ENCODE measurements at places on chromosomes 7 and 10.

GRCh38 chr7:70076325-70076724 lies 478.1 kb downstream of the AUTS2 start:
- no peak for DNase-seq

DNA sequence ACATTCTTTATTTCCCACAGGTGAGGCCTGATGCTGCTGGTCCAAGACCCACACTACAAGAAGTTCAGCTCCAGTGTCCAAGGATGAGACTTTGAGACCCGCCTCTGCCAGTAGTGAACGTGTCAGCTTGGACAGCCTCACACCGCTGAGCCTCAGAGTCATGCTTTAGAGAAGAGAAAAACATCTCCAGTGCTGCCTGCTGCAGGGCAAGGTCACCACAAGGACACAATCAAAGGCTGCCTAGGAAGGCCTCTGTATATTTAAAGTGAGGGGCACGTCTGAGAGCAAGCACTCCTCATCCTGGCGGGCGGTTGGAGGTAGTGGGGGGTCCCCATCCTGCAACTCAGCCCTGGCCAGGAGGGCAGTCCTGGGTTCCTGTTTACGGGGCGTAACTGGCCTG lies 19.3 kb downstream of the FGFR2 start:
- no peak for DNase-seq

DNA sequence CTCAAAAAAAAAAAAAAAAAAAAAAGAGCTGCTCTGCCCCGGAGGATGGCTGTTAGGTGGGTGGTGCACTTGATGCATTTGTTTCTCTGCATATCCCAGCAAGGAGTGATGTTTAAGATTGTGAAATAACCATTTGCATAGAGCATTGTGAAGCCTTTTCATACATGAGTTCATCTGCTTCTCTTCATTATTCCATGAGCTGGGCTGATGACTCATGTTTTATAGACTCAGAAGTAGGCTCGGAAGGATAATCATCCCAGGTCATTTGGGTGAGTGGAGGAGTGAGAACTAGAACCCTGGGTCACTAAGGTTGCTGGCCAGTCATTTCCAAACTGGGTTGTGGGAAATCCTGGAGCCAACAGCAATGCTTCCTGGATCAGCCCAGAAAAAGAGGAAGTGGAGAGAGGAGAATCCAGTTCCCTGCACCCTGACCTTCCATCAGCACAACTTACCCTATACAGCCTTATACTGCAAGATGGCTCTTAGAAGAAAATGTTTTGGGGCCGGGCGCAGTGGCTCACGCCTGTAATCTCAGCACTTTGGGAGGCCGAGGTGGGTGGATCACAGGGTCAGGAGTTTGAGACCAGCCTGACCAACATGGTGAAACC lies 45.3 kb downstream of the TACC2 start:
- no peak for DNase-seq

GRCh38 chr10:3780021-3780770 lies 4.8 kb downstream of the KLF6 start:
- no peak for DNase-seq

DNA sequence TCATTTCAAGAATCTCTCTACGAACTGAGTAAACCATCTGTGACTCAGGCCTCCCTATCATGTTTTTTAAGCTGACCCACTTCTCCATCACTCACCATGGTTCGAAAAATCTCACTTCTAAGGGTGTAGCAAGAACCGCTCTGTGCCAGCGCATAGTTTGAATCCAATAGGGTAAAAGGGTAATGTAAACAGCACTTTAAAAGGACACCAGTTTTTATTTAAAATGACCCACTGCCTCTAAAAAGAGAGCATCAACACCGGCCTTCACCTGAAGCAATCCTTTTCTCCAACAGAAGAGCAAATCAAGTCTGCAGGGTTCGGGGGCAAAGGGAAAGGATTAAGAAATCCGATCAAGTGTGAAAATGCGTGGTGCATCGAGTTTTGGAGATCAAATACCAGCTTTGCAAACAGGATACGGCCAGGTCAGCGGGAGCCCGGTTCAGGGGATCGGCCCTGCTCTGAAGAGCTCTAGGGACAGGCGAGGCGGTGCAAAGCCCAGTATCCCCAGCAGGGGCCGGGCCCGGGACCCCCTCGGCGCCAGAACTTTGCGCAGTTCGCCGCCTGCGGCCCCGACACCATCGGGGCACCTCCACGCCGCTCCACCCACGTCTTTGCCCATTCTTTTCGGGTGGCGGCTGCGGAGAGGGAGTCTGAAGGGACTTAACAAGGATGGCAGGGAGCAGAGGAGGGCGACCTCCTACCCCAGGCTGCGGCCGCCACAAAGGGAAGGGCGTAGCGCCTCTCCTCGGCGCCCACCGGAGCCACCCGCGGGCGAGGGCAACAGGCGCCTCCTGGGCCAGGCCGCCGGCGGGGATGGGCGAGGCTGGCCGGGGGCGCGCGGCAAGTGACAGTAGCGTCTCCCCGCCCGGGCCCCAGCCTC lies 842 bp downstream of the NMT2 start:
- DNase-seq = peak; percentile 13

DNA sequence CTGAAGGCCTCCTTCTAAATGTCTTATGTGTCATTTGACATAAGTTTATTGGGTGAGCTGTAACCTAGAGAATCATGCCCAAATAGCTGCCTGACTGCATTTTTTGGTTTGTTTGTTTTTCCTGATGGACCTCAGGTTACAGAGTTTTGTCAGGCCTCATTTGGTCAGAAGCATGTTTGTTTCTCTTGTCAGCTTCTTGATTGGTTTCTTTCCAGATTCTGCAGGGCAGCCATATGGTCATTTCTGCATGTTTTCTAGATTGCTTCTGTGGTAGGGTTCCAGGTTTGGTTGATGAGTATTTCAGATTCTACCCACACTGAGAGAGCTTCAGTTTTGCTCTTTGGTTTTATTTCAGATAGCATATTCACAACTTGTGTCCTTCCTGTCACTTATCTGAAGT lies 28.0 kb downstream of the GLCCI1 start:
- no peak for DNase-seq

DNA sequence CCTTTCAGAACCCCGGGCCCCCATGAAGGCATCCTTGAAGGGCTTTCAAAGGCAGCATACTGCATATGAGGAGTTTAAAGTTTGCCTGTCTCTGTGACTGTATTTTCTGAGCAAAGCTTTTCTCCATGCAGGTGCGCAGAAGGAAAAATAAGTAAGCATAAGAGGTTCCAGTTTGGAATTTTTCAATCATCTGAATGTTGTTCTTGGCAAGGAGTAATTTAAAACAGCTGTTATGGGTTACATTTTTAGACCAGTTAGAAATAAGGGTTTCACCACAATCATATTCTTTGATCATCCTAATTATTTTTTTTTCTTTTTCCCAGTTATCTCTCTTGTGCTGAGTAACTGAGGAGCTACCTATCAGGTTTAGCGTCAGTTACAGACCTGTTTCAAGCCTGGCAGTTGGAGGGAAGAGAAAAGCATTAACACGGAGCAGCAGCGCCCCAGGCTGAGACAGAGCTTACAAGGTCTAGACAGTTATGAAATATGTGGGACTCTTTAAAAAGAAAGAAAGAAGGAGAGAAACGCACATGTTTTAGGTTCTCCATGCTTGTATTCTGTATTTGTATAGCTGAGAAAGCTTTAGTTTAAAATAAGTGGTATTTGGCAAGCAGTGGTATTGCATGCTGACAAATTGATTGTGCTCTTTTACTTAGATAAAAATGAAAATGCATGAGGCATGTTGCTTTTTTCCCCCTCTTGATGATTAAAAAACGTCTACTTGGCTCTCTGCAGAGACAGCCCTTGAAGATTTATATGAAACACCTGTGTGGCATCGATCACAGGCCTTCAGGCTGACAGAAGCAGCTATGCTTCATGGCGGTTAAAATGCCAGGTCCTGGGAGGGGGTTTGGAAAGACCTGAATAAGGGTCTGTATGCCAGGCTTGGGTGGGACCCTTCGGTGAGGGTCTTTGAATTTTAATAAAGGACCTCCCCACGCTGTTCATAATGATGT lies 157.6 kb downstream of the GRK5 start:
- no peak for DNase-seq

DNA sequence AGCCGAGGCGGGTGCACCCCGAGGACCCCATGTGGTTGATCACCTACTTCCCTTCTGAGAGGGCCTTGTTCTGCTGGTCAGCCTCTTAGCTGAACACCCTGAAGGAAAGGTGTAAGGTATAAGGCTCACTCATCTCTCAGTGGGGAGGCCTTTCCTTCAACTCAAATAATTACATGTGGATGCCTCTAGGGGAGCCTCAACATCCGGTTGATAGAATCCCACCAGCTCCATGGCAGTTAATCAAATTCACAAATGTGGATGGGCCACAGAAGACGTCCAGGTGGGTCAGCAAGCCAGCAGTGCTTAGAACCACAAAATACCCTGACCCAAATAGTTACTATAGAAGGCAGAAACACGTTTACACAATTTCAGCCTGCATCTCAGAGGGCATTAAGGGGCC lies 37.7 kb upstream of the ZNF32 start:
- no peak for DNase-seq

- DNase-seq = no peak
Measured at GRCh38 chr10:22321924-22322640, 1.2 kb downstream of the BMI1 start.

GRCh38 chr7:19775578-19775977 lies 2.2 kb upstream of the TMEM196 start:
- DNase-seq = no peak

DNA sequence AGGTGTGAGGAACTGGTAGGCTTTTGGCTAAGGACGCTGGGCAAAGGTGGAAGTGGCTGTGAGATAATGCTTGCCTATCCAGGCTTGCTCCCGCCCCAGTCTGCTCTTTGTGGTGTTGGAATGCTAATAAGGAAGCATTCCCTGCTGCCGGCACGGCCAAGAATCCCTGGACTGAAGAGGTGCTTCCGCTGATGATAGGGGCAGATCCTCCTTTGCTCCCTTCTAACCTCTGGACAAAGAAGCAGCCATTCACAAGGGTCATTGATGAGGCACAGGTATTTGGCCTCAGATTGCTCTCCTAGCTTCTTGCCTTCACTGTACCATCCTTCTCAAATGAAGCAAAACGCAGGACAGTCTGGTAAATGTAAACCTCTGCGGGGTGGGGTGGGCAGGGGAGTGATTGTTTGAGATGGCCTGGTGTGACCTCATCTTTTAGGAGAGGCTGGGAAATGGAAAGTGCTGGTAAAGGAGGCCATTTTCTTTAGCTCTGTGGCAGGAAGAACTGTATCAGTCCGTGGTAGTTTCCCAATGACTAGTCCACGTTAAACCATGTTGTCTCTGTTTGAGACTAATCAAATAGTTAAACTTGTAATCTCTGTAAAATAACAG lies 1.7 kb downstream of the PGAM1 start:
- no peak for DNase-seq

DNA sequence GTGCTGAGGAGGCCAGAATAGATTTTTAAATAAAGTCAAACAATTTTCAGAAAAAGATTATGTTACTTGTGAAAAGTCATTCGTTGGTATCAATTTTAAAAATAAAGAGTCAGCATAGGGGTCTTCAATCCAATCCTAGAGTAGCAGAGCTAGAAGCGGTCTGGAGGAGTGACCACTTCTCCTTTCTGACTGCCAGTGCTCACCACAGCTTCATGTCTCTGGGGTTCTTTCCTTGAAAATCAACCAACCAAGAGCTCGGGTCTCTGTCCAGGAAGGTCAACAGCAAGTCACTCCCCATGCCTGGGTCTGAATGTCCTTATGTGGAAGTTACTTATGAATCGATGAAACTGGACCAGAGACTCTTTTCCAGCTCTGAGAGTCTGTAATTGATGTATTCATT lies 14.3 kb downstream of the PTPRN2 start:
- DNase-seq = no peak

DNA sequence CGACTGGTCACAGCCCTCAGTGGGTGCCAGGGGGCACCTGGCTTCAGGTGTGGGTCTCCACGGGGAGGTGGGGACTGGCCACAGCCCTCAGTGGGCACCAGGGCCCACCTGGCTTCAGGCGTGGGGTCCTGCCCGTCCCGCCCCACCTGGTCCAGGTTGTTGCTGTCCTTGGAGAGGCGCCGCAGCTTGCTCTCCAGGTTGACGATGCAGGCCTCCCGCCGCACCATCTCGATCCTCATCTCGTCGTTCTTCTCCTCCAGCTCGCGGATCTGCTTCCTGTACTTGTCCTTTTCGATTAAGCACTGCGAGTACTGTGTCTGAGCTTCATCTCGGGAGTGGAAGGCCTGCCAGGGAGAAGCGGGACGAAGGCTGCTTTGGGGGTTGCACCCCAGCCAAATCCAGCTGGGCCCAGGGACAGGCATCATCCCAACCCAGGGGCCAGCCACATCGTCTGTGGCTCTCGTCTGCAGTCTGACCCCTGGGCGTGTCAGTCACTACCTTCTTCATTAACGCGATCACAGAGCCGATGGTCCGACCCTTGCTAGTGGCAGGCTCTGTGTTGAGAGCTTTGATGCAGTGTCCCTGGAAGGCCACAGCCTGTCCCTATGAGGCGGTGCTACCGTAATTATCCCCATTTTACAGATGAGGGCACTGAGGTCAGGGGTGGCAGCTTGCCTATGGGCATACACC lies 92.9 kb upstream of the GNA12 start:
- no peak for DNase-seq

All from activated T-helper 1 cell treated with anti-CD3 and anti-CD28 coated beads, Interleukin-2, amount 50 U/mL, for 16 hours (primary cell).